CMK (cell line): ENCODE measurements at places on chromosomes 4 and X.
A peak's percentile ranks its signal among the peaks of the same experiment; 100 is the strongest.

DNA sequence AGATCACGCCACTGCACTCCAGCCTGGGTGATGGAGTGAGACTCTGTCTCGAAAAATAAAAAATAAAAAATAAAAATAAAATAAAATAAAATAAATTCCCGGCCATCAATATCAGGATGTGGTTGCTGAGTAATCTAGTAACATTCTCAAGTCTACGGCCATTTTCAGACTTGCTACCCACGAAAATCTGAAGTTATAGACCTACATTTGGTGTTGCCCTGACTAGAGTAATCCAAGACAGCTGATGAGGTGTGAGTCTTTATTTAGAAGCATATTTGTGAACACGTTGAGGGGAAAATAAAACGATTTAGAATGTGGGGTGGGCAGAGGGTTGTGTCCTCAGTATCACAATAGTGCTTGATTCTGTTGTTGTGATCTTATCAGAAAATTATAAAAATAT is 130.2 kb upstream of the MID1 start:
- DNase-seq, result no peak

GRCh38 chr4:6909970-6910339 is 329 bp downstream of the TBC1D14 start:
- DNase-seq, result no peak

DNA sequence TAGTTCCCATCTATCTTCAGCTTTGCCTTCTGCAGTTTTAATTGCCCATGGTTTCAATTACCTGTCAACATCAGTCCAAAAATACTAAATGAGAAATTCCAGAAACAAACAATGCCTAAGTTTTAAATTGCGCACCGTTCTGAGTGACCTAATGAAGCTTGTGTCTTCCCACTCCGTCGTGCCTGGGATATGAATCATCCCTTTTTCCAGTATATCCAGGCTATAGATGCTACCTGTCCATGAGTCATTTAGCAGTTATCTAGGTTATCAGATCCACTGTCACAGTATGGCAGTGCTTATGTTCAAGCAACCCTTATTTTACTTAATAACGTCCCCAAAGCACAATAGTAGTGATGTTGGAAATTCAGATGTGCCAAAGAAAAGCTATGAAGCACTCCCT is 363.6 kb upstream of the FAM241A start:
- DNase-seq, result no peak

DNA sequence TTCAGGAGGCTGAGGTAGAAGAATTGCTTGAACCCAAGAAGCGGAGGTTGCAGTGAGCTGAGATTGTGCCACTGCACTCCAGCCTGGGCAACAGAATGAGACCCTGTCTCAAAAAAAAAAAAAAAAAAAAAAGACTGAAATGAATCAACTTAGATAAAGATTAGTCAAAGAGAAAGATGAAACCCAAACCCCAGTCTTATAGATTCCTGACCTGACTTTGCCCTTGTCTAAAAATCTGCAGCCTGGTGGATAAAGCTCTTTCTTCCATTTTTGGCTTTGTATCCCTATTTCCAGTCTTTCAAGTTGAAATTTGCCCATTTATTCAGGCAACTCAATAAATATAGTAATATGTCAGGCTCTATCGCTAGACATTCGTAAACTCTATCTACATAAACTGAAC is 39.3 kb upstream of the SPINK2 start:
- no peak for DNase-seq

- no peak for DNase-seq
Measured at GRCh38 chr4:183300070-183300469, 20.0 kb downstream of the CLDN22 start.

DNA sequence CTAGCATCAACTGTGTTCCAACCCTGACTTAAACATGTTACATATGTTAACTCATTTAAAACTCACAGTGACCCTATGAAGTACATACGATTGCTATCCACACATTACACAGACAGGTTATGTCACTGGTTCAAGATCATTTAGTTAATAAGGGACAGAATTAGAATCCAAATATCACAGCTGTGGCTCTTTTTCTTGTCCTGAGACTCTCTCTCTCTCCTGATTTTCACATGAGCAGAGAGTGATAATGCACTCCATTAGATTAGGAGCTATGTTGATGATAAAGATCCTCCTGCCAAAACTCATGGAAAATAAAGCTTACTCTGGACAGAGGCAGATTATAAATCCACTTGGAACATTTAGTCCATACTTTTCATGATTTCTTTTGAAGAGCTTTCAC is 408.3 kb downstream of the PPARGC1A start:
- no peak for DNase-seq

- DNase-seq, result no peak
Measured at GRCh38 chr4:119059221-119059620, 76.4 kb upstream of the MYOZ2 start.

DNA sequence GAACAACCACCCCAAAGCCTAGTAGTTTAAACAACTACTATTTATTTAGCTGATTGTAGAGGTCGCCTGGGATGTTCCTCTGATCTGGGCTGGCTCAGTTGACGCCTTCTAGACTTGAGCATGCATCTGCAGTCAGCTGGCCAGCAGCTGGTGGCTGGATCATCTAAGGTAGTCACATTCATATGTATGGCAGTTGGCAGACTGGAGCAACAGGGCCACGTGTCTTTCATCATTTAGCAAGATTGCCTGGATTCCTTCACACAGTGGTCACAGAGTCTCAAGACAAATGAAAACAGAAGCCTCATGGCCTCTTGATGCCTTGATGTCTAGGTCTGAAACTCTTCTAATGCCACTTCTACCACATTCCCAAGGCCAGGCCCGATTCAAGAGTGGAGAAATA is 220.6 kb upstream of the S100G start:
- DNase-seq, result no peak

DNA sequence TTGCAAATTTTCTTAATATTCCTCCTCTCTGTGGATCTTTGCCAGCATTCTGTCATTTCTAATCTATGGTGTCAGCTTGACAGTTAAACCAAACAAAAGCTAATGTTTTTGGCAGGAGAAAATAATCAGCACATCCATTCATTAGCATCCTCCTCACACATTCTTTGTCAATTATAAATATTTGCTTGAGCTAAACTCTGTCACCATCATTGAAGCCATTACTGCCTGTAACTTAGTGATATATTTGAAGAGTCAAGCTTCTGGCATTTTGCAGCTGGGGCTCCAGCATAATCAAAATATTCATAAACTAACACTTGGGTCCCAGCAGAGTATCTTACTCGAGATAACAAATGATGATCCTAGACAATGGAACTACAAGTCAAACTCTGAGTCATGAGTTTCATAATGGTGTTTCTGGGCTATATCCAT is 126.1 kb downstream of the EIF4E start:
- DNase-seq, result no peak

DNA sequence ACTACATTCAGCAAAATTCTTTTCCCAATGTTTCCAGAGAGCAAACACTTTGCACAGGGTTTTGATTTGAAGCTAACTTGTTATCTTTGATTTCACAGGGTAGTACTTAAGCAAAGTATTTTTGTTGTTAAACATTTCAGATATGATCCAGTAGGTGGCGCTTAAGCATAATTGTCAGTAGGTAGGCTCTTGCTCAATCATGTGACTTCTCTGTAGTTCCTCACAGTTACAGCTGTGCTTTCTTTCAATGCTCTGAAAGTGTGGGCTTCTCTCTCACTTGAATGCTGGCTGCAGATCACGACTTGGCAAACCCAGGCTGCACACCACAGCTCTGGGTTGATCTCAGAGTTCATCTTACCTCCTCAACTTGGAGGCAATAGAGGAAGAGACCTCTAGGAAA is 1016.5 kb downstream of the SH3BGRL start:
- DNase-seq, result peak; percentile 45

DNA sequence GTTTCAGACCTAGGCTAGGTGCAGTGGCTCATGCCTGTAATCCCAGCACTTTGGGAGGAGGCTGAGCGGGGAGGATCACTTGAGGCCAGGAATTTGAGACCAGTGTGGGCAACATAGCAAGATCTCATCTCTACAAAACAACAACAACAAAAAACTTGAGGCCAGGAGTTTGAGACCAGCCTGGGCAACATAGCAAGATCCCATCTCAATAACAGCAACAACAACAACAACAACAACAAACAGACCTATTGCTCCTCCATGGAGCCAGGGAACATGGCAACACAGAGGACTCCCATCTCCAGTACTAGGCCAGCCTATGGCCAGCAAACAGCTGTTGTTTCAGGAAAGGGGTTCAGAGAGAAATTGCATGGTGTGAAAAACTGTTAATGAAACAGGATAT is 43.4 kb downstream of the SLC16A2 start:
- no peak for DNase-seq

DNA sequence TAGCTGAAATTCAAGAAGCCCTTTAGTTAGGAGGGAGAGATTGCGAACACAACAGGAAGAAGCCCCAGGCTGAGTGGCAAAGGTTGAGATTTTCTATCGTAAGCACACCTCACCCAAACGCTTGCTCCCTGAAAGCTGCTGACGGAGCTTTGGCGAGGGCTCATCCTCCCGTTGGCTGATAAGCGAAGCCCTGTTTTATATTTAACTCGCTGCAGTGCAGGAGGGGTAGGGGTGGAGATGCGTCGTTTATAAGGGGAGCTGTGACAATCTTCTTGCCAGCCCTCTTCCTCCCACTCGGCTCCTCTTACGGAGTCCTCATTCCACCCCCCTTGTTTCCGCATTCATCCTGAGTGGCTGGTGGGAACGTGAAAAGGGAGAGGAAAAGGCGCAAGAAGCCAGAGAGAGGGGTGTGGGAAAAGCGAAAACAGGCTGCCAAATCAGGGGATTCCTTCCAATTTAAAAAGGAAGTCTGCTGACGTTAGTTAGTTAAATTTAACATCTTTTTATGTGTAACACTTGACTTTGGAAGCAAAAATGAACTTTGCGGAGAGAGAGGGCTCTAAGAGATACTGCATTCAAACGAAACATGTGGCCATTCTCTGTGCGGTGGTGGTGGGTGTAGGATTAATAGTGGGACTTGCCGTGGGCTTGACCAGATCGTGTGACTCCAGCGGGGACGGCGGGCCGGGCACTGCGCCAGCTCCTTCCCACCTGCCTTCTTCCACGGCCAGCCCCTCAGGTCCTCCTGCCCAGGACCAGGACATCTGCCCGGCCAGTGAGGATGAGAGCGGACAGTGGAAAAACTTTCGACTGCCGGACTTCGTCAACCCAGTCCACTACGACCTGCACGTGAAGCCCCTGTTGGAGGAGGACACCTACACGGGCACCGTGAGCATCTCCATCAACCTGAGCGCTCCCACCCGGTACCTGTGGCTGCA is at the start of gene ENPEP:
ENPEP (plus strand) TSS at position 275 of the 938 bp plus-strand sequence; CDS start at position 535, 260 bp downstream.
- DNase-seq, result no peak

DNA sequence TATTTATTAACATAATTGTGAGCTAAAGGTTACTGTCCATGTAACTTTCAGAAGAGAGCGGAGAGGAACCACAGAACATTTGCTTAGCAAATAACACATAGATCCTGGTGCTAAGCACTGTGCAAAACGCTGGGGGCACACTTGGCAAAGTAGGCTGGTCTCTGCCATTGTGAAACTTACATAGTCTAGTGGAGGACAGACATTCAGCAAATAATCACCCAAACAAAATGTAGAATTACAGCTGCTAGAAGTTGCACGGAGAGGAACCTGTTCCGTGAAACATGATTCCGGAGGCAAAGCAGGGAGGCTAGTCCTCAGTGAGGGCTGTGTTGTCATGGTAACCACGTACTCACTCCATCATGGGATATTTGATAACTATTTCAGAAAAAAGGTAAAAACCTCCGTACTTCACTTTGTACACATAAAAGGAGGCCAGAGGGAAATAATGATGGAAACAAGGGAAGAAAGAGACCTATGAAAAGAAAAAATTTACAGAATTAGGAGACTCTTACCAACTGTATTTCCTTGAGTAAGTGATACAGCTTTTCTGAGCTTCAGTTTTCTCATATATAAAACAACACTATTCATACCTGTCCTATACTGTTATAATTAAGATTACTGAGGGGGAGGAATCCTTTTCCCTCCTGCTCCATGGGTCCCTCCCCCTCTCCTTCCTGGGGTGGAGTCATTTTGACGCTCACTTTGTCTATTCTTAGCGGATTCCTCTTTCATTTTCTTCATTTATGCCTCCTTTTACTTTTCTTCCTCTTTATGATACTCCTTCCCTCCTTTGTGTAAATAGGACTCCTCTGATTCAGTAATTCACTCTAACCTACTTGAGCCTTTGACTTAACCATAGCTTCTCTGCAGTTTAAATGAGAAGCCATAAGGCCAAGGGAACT is 825 bp upstream of the RASGEF1B start:
- DNase-seq, result no peak

DNA sequence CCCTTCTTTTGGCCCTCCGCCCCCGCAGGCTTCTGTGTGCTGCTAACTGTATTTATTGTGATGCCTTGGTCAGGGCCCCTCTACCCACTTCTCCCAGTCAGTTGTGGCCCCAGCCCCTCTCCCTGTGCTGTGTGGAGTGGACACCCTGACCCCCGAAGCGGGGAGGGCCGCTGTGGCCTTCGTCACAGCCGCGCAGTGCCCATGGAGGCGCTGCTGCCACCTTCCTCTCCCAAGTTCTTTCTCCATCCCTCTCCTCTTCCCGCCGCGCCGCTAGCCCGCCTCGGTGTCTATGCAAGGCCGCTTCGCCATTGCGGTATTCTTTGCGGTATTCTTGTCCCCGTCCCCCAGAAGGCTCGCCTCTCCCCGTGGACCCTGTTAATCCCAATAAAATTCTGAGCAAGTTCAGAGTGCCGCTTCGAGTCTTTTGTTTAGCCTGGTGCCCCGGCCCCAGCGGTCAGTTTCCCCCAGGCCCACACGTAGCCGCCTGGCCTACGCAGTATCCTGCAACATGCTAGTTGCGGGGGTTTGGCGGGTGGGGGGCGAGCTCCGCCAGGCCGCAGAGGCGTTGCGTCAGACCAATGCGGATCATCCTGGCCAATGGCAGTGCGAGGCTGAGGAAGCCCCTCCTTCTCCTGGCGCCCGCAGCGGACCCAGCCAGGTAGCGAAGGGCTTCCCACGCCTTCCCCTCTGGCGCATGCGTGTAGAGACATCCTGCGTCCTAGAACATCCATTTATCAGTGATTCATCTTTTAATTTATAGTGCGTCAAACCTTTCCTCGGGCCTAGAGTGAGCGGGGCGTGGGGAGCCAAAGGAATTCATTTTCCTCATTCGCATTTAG is 5.6 kb upstream of the KANTR start:
- DNase-seq, result no peak

GRCh38 chr4:44740201-44740600 is 13.8 kb upstream of the GNPDA2 start:
- no peak for DNase-seq

DNA sequence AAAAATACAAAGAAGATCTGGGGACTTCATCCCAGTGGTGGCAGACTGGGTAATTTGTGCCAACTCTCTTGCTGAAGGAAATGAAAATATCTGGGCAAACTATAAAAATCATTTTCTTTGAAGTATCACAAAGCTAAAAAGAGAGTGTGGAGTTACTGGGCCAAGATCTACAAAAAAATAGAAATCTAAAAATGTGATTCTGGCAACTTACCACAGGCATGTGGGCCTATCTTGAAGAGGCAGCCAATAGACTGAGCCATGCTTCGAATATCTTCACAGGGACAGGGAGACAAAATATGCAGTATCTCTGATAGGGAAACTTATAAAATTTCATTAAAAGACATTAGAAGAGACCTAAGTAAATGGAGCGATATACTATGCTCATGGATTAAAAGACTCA is 168.8 kb downstream of the RCHY1 start:
- no peak for DNase-seq

GRCh38 chr4:8308144-8308543 is 38.6 kb downstream of the HTRA3 start:
- no peak for DNase-seq
